ENCODE measurements at places on chromosomes 4 and X. TPM values are rescaled to one million over a fixed set of nuclear protein-coding genes. Genes with fewer than 3 reads are reported as not detected.

Gene ETDA
- not detected for total RNA-seq

Gene FAT1
- total RNA-seq: 410 TPM

Gene PCDH18
- 207 TPM for total RNA-seq

Gene XKRX
- 0.58 TPM for total RNA-seq

Gene TASL
- total RNA-seq: 2.2 TPM

Gene AMBN
- total RNA-seq: 0.47 TPM

Gene ARR3
- total RNA-seq: not detected

Gene GAGE1
- total RNA-seq: not detected

Gene TMEM144
- total RNA-seq: 5.7 TPM

Gene CCDC110
- 2.1 TPM for total RNA-seq
